ENCODE measurements at places on chromosomes 11 and 22.

DNA sequence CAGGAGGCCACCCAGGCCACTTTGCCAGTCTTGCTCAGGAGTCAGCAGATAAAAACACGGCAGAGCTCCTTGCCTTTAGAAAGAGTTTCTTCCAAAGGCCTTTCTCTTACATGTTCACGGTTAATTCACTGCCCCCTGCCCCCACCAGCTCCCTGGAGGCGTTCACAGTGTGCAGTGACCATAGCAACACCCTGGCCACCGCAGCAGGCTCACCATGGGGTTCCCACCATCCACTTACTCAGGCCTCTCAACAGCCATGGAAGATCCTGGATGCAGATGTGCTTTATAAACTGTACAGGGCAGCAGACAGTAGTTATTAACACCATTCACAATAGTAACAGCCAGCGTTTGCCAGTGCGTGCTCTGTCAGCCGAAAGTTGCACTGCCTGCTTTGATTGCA, 10.6 kb upstream of the MYO7A start:
- no peak for DNase-seq

DNA sequence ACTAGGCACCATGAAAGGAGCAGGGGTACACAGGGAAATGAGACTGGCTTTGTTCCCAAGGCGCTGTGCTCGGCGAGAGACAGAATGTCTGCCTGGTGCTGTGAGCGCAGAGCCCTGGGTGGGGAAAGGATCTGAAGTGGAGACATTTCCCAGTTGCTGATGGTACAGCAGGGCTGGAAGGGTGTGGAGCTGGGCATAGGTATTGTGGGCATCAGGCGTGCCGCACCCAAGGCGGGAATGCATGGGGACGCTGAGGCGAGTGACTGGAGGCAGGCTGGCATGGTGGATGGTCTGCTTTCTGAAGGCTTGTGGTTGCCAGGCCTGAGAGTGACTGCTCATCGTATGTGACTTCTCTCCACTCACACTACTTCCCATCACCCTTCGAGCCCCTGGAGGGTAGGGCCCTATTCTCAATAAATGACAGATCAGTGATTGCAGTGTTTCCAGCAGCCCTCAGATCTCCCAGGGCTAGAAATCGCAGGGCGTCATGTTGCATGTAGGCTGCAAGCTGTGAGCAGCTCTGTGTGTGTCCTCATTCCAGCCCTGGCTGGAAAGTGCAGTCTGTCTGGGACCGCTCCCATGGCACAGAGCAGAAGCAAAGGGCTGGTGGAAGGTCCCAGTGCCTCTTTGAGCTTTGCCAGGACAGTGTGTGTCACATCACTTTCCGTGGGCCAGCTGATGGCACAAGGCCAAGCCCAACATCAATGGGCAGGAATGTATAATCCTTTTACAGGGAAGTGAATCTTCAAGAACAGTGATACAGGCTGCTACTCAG, 67.7 kb downstream of the TBC1D22A start:
- DNase-seq: no peak

DNA sequence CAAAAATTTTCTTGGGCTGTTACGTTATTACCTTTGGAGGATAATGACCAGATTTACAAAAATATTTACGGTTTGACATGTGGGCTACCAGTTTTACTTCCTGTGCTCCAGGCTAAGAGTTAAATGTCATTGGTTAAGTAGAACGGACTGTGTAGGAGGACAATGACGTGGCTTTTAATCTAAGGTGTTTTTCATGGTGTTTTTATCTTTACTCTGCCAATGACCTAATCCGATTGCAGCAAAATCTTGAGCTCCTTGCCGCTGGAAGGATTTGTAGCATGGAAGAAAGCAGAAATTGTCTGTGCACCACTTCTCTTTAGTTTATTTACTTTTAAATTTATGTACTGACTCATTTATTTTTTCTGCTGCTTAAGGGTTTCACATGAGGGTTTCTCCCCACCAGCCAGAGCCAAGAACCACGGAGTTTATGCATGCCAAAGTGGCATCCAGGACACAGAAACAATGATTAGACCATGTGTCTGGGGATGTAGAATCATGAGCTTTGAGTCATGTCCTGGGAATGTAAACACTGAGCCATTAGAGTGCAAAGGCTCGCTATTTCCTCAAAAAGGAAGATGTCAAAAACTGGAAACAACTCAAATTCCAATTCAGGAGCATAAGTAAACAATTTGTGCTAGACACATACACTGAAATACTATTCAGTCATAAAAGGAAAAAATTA, 1.9 kb upstream of the CARD16 start:
- no peak for DNase-seq

DNA sequence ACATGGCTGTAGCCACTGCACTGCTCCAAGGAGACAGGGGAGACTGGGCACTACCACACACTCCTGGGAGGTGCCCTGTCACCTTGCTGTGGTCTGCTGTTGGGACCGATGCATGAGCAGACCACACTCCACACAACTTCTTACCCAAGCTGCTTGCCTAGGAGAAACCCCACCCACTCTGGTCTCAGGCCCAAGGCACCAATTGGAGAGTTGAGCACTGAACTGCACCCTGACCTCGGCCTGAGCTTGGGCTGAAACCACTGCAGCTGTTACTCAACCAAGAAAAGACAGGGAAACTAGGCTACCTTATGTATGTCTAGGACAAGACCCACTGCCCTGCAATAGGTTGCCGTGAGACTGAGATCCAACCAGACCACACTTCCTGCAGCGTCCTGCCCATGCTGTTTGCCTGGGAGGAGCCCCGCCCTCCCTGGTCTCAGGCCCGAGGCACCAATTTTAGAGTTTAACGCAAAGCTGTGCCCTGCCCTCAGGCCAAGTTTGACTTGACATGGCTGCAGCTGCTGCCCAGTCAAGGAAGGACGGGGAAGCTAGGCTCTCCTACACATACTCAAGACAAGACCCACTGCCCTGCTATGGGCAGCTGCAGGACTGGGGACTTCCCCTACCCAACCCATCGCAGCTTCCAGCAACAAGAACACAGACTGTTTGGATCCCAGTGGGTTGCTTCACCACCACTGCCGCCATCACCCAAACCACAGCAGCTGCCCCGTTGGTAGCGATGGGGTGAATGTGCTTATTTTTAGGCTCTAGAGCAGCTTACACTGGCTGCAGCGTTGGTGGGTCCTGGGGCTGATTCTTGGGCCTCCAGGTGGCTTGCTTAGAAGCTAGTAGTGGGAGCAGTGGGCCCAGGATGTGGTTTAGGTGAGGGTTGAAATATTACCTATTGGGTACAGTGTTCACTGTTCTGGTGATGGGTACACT, 66.8 kb downstream of the BRD1 start:
- DNase-seq: no peak

- no peak for DNase-seq
These were observed 42.7 kb downstream of the GDPD5 start for GRCh38 chr11:75482931-75483469.

GRCh38 chr22:22348127-22348814, 103.7 kb downstream of the VPREB1 start:
- DNase-seq: peak; percentile 40

GRCh38 chr11:32280339-32280738, 155.0 kb downstream of the WT1 start:
- DNase-seq: no peak

DNA sequence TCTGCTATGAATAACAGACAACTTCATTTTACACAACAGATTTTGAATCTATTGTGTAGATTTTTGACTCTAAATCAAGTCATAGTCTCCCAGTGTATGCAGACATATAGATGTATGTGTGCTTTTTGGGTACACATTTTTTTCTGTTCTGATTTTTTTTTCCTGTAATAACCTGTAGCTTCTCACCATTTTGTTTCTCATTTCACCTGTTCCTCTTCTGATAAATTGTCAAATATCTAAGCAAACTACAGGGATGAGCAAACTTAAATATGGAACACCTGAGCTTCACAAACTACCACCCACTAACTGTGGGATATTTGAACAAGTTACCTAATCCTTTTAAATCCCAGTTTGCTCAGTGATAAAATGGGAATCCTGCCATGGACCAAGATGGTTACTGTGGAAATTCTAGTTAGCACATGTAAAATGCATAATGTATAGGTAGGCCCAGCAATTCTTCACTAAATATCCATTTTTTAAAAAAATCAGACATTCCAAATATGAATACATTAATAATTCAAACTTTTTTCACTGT, 15.7 kb downstream of the LGR4 start:
- no peak for DNase-seq

- DNase-seq: no peak
These were observed 28.6 kb upstream of the RASL10A start for GRCh38 chr22:29344137-29344536.

DNA sequence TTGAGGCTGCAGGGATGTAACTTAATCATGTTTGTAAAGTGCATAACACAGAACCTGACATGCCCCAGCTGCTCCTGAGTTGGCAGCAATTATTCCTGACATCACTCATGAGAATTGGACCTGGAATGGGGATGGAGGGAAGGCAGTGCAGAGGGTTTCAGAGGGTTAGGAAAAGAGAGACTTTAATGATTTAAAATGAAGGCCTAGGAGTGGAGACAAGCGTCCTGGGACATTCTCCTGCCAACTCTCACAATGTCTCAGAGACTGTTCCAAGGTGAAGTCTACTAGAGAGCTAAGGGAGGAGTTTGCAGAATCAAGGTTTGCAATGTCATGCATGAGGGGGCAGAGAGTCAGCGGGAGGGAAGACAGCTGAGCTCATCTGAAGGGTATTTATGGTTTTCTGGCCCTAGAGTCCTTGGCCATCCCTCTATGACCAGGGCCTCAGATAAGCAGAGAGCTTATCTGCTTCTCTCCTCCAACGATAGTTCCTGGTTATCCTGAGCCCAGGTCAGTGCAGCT, 36.9 kb downstream of the GGTLC2 start:
- no peak for DNase-seq

- no peak for DNase-seq
These were observed 109.7 kb upstream of the CLPB start for GRCh38 chr11:72543849-72544542.

- no peak for DNase-seq
These were observed 1.2 kb downstream of the P2RX3 start for GRCh38 chr11:57339328-57339727.

GRCh38 chr11:64546600-64546999, 44.4 kb upstream of the SLC22A12 start:
- no peak for DNase-seq

GRCh38 chr11:89566972-89567371, 75.8 kb upstream of the NOX4 start:
- no peak for DNase-seq

DNA sequence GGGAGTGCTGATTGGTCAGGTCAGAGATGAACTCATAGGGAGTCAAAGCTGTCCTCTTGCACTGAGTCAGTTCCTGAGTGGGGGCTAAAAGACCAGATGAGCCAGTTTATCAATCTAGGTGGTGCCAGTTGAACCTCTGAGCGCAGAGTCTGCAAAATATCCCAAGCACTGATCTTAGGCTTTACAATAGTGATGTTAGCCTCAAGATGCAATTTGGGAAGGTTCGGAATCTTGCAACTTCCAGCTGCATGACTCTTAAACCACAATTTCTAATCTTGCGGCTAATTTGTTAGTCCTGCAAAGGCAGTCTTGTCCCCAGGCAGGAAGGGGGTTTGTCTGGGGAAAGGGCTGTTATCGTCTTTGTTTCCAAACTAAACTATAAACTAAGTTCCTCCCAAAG, 92.3 kb upstream of the PARVA start:
- DNase-seq: no peak

- DNase-seq: no peak
These were observed 41.5 kb upstream of the CCND1 start for GRCh38 chr11:69599502-69599901.

DNA sequence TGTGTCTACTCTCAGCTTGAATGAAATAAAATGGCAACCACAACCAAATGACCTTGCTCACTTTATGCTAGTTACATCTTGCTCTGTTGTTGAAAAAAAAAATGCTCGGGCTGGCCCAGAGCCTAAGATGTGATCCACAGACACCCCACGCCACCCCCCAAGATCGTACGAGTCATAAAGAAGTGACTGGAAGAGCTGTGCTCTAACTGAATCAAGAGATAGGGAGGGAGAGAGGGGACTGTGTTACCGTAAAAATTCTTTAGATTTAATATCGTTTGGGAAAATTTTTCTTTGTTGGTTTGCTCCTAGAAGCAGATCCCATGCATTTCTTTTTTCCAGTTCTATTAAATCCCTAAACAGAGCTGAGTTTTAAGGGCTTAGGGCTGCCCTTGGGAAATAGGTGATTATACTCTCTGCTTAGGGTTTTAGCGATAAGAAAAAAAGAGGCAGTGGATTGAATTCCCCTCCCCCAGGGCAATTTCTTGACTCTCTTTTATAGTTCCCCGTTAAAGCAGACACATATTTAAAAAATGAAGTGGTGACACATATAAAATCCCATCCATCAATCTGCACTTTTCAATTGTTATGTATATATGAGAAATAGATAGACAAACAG, 14.5 kb downstream of the MAML2 start:
- no peak for DNase-seq

GRCh38 chr22:27638329-27639233, 163.0 kb downstream of the MN1 start:
- no peak for DNase-seq

- DNase-seq: no peak
These were observed 653 bp downstream of the NAGA start for GRCh38 chr22:42069801-42070516.

DNA sequence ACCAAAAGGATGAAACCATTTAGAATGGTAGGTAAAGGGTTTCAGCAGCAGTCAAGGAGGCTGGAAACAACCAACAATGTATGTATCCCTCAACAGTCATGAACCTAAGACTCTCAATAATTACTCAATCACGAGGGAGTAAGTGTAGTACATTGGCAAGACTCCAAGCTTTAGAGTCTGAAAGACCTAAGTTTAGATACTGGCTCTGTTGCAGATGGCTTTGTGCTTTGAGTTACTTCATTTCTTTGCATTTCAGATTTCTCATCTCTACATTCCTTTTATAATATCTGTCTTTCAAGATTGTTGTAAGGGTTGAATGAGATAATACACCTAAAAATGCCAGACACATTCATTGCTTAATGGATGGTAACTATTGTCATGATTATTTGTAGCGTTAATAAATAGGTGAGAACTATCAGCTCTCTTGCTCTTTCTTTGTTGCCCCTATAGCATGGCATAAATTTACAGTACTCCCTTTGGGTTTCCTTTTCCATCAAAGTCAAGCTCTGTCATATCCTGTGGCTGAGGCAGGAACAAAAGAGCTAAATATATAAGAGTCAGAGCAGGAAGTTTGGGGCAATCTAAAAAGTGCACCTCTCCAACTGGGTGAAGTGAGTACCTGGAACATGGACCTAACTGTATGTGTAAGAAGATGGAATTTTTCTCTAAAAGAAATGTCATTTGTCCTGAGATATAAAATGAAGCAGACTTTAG, 228.2 kb upstream of the ZC3H12C start:
- DNase-seq: no peak

DNA sequence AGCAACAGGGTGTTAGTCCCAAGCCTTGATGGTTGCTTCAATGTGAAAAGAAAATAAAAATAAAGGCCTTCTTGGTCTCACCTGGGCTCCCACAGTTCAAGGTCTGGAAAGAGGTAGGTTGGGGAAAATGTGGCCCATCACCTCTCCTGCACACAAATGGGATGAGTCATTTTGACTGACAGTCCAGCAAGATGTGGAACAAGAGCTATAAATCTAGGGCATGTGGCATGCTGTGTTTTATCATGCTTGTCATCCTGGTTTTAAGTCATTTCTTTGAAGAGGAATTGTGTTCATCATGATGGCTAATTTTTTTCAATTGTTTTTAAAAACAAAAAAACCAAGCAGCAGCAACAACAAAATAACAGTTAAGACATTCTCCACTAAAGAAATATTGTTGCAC, 503.7 kb downstream of the NTM start:
- no peak for DNase-seq

- DNase-seq: peak; percentile 41
These were observed 6.8 kb upstream of the LIF start for GRCh38 chr22:30253205-30253852.

GRCh38 chr11:120065176-120065575, 72.7 kb downstream of the TRIM29 start:
- DNase-seq: no peak

Measured in caudate nucleus (tissue), 63 donors.